ENCODE measurements at places on chromosomes 5 and 9. TPM values are rescaled to one million over a fixed set of nuclear protein-coding genes. Genes with fewer than 3 reads are reported as not detected.

- DNase-seq: no peak
Observed at GRCh38 chr5:133749331-133749985, 137.1 kb upstream of the FSTL4 start.

Gene TOMM5
- 56.4 TPM for total RNA-seq

- no peak for DNase-seq
Observed at GRCh38 chr5:17120209-17120608, 97.2 kb upstream of the BASP1 start.

- no peak for DNase-seq
Observed at GRCh38 chr5:36279054-36279698, 22.5 kb downstream of the RANBP3L start.

- no peak for DNase-seq
Observed at GRCh38 chr5:66653325-66653724, 57.1 kb downstream of the MAST4 start.

Gene PAPPA
- total RNA-seq: 0.69 TPM

DNA sequence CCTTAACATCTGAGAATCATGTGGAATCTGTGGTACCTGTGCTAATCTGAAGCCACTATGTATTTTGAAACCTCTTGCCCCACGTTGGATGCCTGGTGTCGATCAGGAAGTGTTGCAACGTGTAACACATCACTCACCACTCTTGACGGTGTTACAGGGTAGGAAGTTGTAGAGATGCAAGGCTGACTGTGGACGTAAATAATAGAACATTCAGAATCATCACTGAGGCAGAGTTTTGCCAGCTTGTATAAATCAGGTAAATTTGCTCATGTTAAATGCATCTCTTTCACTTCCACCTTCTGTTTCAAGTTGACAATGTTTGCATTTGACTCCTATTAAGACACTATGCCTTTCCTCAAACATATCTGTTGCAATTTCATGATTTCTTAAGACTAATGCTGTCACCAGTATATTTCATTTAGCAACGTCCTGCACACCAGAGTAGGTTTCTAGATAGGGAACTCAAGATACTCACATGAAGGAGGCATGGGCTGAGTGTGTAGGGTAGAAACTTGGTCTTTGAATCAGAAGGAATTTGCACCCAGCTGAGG, 38.1 kb downstream of the BASP1 start:
- DNase-seq: no peak

GRCh38 chr9:132632413-132633129, 37.2 kb downstream of the DDX31 start:
- no peak for DNase-seq

Gene MVB12B
- 11.2 TPM for total RNA-seq

- DNase-seq: no peak
Observed at GRCh38 chr5:78497573-78498533, 137.4 kb downstream of the SCAMP1 start.

Gene RIOK2
- 21.1 TPM for total RNA-seq

GRCh38 chr5:43410414-43410813, 1.8 kb downstream of the CCL28 start:
- no peak for DNase-seq

Gene ADAMTS6
- total RNA-seq: 1.5 TPM

GRCh38 chr5:118450554-118451332, 537.6 kb downstream of the DTWD2 start:
- no peak for DNase-seq

- DNase-seq: no peak
Observed at GRCh38 chr9:120869360-120869687, 7.7 kb downstream of the PHF19 start.

- no peak for DNase-seq
Observed at GRCh38 chr5:169351721-169352120, 50.8 kb upstream of the SLIT3 start.

Gene RNF180
- total RNA-seq: 12.9 TPM

DNA sequence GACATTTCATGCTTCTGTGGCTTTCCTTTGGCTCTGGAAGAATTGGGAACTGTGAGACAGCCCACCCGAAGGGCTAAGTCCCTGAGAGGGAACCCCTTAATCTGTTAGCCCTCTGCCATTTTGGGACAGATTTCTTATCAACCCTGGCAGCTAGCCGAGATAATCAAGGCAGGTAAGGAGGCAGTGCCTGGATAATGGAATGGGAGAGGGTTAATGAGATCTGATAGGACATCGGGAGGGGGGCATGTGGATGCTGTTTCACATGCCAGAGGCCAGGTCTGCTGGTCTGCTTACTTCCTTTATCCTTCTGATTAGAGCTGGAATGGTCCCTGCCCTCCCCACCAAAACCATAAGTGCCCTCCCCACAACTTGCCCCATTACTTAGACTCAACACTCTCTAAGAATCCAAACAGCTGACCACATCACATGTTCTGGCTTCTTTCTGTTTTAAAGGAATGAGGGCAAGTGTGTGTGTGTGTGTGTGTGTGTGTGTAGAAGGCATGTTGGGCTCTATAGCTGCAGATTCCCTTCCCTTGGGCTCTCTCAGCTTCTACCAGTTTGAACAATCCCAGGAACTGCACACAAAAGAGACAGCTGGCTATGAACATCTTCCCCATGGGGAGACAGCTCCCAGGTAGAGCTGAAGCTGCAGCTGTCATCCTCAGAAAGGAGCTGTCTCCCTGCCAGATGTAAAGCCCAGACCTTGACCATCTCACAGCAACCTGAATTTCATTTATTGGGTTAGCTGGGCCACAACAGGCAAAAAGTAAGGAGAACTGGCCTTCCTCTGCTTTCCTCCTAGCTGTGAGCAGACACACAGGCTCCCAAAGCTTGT, 221.3 kb downstream of the PIK3R1 start:
- DNase-seq: no peak

DNA sequence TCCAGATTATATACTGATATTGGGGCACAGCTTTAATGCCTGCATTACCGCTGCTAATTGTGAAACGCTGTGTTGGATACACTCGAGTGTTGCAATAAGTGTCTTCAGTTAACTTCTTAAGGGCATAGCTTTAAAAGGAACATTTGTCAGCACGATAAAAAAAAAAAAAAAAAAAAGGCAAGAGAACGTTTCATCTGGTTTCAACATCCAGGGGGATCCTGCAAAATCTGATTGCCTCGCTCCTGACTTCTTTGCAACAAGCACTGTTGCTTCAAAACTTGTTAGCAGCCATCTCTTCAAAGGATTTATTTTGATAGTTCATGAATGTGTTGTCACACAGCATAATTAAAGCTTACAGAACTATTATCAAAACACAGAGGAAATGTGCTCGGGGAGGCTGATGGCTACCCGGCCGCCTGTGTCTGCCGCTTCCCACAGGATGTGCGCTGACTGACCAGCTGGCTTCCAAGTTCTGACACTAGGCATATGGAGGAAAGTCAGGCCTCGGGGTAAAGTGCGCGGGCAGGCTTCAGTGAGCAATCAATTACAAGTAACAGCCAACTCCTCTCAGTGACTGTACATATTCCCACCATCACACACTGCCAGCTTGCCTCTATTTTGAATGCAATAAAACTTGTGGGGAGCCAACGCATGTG, 77.7 kb downstream of the EBF1 start:
- peak; percentile 60 for DNase-seq

DNA sequence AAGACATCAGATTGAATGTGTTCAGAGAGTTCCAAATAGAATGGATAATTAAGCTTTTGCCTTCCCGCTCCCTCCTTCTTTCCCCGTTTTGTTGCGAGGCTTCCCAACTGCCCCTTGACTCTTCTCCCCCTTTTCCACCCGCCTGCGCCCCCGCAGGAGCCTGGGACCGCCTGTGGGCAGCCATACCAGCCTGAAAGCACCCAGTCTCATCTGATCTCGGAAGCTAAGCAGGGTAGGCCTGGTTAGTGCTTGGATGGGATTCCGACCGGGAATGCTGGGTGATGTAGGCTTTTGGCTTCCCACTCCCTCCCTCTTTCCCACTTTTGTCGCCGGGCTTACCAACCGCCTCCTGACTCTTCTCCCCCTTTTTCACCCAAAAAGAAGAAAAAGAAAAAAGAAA, 6.8 kb upstream of the HSD17B4 start:
- DNase-seq: no peak

Gene BRINP1
- 0.66 TPM for total RNA-seq
